ENCODE measurements at places on chromosomes 6 and 20.
A peak's percentile ranks its signal among the peaks of the same experiment; 100 is the strongest.

GRCh38 chr6:116779573-116780164 lies 14.2 kb upstream of the FAM162B start:
- DNase-seq, result no peak

DNA sequence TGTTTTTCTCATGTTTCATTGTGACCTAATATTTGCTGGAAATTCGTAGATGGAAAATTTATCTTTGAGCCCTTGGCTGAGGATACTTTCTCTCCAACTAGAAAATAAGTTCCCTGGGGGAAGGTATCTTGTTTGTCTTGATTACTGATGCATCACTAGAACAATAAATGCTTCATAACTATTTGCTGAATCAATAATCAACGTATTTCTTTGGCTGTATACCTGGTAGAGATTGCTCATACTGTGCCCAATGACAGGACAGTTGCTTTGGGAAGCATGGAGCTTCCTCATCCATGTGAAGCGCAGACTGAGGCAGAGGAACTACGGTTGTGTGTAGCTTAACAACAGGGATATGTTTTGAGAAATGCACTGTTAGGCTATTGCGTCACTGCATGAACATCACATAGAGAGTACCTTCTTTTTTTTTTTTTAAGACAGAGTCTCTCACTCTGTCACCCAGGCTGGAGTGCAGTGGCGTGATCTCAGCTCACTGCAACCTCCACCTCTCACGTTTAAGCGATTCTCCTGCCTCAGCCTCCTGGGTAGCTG lies 34.2 kb upstream of the RPN2 start:
- DNase-seq, result no peak

DNA sequence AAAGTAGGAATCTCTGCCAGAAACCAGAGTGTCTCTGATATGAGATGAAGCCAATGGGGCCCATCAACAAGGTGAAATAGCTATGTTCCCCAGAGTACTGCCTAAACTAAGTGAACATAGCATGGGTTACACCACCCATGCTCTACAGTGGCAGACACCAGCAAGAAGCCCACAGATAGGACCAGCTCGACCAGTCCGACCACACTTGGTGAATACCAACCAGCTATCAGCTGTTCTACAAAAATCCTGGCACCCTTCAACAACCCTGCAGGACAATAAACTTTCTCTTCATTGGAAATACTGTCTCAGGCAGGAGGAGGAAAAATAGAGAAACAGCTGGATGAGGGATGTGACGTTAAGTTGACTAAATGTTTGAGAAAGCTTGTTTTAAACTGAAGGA lies 311.4 kb downstream of the EPM2A start:
- DNase-seq, result no peak

DNA sequence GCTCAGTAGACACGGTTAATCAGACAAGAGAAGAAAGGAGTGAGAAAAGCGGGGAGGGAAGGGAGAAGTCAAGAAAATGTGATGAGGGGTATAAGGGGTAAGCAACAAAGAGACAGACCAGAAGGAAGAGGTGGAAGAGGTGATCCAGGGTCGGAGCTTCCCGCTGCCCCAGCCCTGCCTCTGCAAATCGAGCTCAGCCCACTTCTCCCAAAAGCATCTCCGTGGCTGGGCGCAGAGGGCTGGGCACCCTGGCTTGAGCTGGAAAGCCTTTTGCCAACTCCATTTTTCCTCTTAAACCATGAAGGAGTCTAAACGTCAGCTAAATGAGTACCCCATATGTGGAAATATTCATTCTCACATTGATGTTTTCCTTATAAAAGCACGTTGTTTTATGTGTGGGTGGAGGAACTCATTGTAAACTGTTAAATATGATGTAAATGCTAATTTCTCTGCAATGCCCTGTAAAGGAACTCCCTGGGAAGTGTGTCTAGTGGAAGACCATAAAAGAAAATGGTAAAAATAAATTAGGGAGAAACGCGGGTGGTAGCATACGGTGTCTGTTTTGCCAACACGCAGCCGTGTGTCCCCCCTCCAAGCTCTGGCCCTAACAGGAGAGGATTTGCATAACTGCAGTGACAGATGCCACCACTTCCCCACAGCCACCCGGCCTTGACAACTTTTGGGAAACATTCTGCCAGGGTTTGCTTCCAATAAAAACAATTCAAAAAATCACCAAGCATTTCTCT lies 55.2 kb upstream of the MAFB start:
- no peak for DNase-seq

DNA sequence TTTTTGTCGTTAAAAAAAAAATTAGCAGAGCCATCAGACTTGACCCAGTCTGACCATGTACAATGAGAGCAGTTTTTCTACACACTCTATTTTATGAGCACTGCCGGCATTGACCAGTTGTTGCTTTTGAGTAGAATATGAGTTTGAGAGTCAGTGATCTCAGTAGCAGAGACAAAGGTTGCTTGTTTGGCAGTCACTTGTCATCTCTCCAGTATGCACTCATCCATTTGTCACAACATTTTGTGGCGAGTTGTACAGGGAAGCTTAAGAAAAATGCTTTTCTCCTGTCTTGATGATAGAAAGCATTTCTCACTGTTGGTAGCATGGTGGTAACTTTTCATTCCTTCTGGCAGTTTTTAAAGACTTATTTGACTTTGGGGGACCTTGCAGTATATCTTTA lies 159.9 kb downstream of the MMS22L start:
- DNase-seq, result no peak

DNA sequence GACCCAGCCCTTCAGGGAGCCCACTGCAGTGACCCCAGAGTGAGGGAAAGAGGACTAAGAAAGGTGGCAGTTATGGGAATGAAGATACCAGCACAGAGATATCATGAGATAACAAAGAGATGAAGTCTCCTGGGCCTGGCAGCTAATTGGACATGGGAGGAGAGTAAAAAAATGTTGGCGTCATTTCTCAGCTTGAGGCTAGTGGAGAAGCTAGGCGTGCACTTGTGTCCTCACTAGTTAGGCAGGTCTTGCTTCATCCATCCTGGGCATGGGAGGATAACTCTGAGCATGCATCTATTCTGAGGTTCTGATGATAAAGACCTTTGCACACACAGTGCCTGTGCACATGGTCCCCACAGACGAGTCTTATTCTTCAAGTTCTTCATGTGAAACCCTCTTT lies 4.1 kb upstream of the GFOD1 start:
- no peak for DNase-seq

GRCh38 chr6:143183666-143184065 lies 123.0 kb downstream of the AIG1 start:
- no peak for DNase-seq

DNA sequence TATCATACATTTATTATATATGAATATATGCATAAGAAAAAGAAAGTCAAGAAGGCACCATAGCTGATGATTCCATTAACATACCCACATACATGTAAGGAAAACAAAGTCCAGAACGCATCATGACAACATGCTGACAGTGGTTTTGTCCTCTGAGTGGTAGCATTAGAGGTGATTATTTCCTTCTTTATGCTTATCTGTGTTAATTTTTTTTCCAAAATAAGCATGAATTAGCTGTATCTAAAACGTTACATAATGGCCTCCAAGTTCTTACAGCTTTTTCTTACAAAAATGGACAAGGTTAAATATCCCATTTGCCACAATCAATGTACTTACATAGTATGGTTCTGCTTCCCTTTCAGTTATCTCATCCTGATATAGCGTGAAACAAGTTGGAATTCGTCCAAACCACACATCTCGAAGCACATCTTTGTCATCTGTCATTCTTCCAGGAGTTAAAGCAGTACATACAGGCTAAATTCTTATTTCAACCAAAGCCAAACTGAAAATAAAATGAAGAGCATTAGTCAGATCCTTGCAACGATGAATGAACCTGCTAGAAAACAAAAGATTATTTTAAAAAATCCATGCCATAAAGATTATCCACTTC lies 9.7 kb downstream of the ATG5 start:
- no peak for DNase-seq

DNA sequence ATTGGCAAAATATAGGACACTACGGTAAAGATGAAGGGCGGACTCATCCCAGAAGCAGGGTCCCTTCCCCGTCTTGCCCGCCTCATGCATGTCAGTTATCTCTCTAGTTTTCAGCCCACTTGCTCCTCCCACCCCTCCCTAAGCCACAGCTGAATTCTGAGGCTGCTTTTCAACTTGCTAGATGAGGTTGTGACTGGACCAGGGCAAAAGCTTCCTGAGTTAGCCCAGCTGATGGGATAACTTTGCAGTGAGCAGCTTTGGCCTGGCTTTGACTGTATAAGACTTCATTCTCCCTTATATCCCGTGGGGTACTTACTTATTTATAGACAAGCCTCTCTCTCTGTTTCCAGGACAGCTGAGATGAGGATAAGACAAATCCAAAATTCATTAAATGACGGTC lies 23.2 kb downstream of the GHRH start:
- DNase-seq, result no peak

DNA sequence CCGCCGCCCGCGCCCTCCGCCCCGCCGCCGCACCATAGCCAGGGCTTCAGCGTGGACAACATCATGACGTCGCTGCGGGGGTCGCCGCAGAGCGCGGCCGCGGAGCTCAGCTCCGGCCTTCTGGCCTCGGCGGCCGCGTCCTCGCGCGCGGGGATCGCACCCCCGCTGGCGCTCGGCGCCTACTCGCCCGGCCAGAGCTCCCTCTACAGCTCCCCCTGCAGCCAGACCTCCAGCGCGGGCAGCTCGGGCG lies 1.5 kb downstream of the FOXC1 start:
- DNase-seq, result no peak

DNA sequence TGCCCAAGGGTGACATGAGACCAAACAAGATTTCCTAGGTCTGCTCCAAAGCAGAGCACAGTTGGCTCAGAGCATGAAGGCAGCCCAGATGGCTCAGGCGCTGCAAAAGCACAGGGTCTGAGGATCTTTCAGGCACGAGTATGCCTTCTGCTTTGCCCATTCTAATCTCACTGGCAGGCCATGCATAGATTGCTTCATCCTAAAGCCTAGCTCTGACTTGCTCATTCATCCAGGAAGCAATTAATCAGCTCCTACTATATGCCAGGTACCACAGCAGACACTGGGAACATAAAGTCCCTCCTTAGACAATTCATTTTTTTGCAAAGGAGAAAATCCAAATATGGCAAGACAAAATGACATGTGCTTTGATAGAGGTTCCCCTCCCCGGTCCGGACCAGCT lies 31.2 kb downstream of the GPLD1 start:
- no peak for DNase-seq

GRCh38 chr6:7640607-7641577 lies 50.9 kb downstream of the SNRNP48 start:
- no peak for DNase-seq

GRCh38 chr20:49901588-49901987 lies 13.7 kb downstream of the SPATA2 start:
- DNase-seq, result peak; percentile 84

GRCh38 chr6:144033816-144034735 lies 26.0 kb upstream of the PLAGL1 start:
- DNase-seq, result no peak

DNA sequence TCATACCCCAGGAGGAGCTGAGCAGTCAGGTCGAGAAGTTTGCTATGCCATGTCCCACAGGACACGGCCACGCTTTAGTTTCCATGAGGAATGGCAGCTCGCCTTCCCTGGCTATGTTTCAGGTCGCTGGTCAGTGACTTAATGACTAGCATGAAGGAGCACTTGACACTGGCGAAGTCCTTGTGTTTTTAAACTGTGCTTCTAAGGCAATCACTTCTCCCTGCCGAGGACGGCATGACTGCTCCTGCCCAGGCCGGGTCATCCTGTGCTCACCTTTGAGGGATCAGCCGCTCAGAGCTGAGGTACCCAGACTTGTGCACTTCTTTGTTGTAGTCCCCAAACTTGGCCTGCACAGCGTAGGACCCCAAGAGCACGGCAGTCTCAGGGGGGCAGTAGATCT lies 34.1 kb downstream of the EZR start:
- no peak for DNase-seq

- no peak for DNase-seq
Observed at GRCh38 chr6:32370505-32370904, 1.2 kb downstream of the TSBP1 start.

DNA sequence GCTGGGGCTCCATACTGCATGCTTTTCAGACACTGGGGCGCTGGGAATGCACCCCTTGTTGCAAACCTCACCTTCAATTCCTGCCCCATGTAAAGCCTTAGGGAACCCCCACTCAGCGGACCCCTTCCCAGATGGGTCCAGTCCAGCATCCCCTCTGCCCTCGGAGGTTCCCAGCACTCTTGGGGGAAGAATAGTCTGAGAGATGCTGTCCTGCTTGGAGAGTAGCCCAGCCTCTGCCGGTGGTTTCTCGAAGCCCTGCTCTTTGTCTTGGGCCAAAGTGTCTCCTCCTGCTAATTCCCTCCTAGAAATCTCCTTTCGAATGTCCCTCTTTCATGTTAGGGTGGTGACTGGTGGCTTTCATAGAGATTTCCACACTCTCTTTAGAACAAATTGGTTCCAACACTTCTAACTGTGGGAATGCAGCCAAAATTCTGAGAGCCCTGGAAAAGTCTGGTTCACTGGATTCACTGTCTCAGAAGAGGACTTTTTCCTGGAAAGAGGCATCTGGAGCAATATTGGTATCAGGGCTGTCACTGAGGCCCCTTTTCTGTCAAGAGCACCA lies 24.9 kb upstream of the SULF2 start:
- DNase-seq, result no peak

GRCh38 chr6:149164199-149164750 lies 153.2 kb upstream of the TAB2 start:
- DNase-seq, result no peak

GRCh38 chr6:106178900-106179299 lies 92.8 kb downstream of the PRDM1 start:
- DNase-seq, result no peak

GRCh38 chr20:59102841-59103299 lies 60.3 kb upstream of the PRELID3B start:
- no peak for DNase-seq

DNA sequence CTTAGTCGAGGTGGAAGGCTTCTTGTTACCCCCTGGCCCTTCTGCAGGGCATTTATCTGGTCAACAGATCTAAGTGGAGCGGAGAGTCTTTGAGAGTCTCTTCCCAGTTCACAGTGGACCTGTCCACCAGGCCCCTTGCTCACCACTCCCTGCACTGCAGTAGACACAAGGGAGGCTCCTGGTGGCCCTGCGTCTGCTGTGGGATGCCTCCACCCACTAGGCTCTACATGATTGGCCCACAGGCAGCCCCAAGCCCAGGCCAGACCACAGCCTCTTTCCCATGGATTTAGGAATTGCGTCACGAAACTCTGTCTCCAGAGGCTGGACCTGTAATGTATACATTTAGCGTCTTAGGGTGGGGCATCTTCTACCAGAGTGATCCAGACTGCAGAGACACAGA lies 28.4 kb downstream of the TBC1D7 start:
- DNase-seq, result no peak

GRCh38 chr20:50735813-50736212 lies 4.4 kb downstream of the PARD6B start:
- no peak for DNase-seq

DNA sequence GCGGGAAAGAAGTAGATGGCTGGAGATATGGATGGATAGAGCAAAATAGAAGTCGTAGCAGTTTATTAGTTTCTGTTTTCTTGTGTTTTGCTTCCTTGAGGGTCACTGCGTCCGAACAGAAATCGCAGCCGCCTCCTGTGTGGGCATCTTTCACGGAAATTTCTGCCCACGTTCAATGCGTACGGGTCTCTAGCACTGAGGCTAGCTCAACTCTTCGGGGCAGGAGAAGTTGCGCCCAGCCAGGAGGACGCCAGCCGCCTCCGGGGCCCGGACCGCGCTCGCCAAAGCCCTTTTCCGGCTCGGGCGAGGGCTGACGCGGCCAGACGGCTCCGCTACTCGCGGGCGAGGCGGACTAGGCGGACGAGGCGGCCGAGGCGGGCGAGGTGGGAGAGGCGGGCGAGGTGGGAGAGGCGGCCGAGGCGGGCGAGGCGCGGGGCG lies 814 bp downstream of the TFAP2B start:
- DNase-seq, result peak; percentile 70

- no peak for DNase-seq
Observed at GRCh38 chr6:36757206-36757605, 59.6 kb downstream of the RAB44 start.

- no peak for DNase-seq
Observed at GRCh38 chr6:128657181-128657580, 136.8 kb upstream of the PTPRK start.
